ENCODE measurements at places on chromosomes 11 and 22.

GRCh38 chr11:44257338-44258189 is 52.4 kb downstream of the ALX4 start:
- DNase-seq = no peak

DNA sequence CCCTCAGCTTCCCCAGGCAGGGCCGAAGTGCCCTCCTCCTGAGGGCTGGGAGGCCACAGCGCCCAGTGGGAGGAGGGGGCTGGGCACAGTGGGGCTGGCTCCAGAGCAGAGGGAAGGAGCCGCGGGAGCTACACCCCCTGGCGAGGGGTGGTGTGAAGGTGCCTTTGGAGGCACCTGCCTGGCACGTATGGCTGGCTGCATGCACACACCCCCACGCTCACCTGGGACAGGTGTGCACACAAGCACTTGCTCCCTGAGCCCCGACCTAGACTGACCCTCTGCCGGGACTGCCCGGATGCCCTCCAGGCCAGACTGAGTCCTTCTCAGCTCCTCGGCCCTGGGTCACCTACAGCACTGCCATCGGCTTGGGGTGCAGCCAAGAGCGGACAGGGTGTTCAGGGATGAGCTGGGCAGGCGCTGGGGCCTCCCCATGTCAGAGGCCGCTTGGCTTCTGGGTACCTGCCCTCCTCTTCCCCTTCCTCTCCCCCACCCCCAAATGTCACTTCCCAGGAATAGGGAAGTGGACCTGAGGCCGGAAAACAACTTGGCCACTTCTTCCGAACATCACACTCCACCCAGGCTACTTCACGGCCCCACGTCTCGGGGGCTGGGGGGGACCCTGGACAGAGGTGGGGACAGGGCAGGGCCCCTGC is 7.4 kb upstream of the PIM3 start:
- DNase-seq = no peak

GRCh38 chr11:7348432-7349304 is 97.0 kb downstream of the SYT9 start:
- DNase-seq = no peak

DNA sequence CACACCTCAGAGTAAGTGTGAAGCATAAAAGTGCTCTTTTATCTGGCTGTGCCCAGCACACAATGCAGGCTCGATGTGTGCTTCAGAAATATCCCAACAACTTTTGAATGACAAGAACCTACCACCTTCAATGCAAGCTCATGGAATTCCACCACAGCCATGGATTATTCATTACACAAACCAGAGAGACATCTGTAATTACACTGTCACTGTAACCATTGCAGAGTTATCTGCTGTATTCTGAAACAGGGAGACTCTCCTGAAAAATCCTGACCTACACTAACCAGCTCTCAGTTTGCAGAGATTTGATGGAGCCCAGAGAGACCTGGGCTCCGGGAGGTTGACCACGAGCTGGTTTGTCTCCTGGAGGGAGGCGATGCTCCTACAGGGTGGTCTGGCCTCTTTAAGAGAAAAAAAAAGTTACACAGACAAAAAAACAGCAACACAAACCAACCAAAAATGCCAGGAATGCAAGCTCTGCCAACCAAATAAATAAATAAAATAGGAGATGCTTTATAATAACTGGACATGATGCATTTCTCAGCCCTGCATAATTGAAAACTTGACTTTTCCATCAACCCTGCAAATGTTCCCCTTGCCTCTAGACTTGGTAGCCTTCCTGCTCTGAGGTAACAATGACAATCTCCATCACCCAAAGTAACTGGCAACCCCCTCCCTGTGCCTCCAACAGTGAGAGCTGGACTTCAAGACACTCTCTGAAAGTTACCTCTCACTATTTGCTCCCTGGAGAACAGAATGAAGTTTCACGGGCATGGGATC is 69.7 kb downstream of the ETS1 start:
- DNase-seq = peak; percentile 20

- DNase-seq = no peak
Observed at GRCh38 chr11:14067686-14068085, 105.2 kb downstream of the SPON1 start.

DNA sequence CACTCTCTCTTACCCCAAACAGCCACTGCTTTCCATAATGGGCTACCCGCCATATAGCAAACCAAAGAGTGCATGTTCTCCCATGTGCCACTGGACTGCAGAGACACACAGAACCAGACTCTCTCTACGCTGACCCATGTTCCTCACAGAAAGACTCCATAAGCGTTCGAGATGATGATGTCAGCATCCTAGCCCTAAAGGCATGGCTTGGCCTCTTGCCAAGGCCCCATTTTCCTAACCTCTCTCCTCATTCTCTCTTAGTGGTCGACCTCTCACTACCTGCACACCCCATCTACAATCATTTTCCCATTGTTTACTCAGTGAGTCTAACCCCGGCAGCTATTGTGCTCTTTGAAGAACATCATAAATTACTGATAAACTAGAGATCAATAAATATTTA is 4.9 kb downstream of the NDUFC2 start:
- DNase-seq = no peak

DNA sequence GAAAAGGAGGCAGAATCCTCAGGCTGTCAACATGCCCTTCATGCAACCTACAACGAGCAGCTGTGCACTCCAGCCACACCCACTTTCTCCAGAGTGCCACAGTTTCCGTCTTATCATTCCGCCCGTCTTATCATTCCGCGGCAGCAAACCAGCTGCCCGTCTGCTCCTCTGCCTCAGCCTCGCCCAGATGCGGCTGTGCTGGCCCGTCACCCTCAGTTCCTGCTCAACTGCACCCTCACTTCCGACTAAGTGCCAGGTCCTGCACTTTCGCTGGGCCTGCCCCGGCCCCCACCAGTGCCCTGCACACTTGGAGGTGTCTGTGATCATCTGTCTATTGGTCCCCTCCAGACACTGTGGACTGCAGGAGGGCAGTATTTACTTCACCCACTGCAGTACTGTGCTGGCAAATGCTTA is 43.7 kb downstream of the MICAL3 start:
- DNase-seq = no peak

DNA sequence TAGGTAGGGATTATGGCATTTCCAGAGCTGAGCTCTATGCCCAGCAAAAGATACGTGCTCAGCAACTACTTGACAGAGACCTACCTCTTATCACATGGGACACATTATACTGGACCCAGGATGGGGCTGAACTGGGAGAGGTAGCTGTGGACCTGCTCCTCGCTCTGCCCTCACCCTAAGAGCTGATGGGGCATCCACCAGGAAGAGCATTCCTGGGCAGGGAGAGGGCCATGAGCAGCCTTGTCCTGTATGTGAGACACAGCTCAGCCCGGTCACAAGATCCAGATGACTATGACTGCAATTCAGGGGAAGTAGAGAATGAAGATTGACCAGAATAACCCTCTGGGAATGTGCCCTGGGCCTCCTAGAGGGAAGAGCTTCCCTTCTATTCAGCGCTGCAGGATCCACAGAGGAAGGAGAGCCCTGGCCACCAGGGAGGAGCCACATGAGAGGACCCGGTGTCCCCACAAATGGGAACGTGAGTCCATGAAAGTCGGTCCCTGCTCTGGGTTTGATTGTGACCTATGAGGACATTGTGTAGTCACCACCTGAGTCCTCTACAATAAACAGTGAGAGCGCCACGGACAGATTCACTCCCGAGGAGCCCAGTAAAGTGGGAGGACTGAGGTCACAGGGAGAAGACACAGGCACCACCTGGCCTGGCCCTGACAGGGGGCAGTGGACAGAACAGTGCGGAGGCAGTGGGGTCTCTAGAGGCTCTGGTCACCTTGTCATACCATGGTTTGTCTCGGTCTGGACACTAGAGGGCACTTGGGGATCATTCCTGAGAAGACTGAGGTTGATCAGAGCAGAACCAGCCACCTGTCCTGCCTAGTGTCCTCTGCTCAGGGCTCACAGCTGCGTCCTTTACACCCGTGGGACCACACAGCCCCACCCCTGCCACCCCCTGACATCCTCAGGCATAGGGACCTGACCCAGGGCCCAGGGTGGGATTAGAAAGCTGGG is 99.5 kb downstream of the ZNF280B start:
- DNase-seq = no peak

GRCh38 chr11:48014917-48015316 is 34.6 kb downstream of the PTPRJ start:
- DNase-seq = no peak

- peak; percentile 2 for DNase-seq
Observed at GRCh38 chr11:43282607-43283440, 29.0 kb upstream of the API5 start.

- DNase-seq = no peak
Observed at GRCh38 chr22:27726331-27726685, 75.2 kb downstream of the MN1 start.

- peak; percentile 8 for DNase-seq
Observed at GRCh38 chr11:112961146-112961668, at the start of gene NCAM1. TSS of gene NCAM1 (plus strand) at chr11:112961420.

- DNase-seq = no peak
Observed at GRCh38 chr22:35066768-35067167, 810 bp downstream of the ISX start.

DNA sequence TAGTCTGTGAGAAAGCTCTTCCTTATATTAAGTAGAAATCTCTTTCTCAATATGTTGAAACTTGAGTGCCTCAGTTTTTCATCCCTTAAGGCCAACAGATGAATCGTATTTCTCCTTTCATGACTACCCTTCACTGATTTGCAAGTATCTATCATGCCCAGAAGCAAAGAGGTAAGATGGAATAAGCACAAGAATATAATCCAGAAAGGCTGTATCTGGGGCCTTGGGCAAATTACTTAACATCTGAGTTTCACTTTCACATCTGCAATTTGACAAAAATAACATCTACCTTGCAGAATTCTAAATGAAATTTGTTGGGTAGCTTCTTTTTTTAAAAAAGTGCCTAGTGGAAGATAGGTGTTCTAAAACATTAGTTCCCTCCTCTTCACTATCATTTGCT is 552.4 kb upstream of the ANO5 start:
- DNase-seq = no peak

GRCh38 chr11:65351511-65351910 is 3.0 kb upstream of the TIGD3 start:
- DNase-seq = no peak

GRCh38 chr22:20956258-20957101 is 10.6 kb upstream of the AIFM3 start:
- no peak for DNase-seq

- no peak for DNase-seq
Observed at GRCh38 chr11:78438298-78438975, 20.8 kb upstream of the GAB2 start.

GRCh38 chr11:87190071-87190470 is 152.3 kb downstream of the TMEM135 start:
- DNase-seq = no peak

DNA sequence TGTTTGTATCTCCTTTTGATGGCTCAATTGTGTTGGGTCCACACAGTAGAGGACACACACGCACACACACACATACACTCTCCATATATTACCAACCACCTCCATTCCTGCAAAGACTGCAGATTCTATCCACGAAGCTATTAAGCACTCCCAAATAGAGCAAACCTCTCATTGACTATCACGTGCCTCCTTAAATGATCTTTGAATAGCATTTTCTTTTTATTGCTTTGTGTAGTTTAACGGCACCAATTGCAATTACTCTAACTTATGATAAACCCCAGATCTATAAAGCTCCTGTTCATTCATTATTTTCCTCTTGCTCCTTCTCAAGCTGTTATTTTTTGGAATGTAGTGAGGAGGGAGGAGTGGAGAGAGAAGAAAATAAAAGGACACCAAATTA is 204.7 kb downstream of the ST3GAL4 start:
- DNase-seq = no peak

GRCh38 chr11:117832511-117832910 is 8.0 kb upstream of the FXYD2 start:
- no peak for DNase-seq

DNA sequence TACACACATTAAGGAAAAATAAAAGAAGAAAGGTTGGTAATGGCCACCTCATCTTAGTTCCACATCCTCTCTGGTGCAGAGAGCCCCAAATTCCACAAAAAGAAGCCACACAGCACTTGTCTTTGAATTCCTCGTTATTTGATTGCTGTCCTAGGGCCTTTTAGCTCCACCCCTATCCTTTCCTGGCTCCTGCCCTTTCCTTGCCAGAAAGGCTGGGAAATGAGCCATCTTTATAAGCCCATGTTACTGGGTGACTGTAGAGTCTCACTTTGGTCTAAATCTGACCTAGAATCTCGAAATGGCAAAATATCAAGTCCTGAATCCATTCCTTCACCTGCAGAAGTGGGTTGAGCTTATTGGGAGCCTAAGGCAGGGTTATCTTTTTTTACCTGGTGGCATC is 4.3 kb upstream of the TMEM132A start:
- DNase-seq = no peak

- peak; percentile 85 for DNase-seq
Observed at GRCh38 chr11:75384438-75385080, 14.8 kb upstream of the RPS3 start.

GRCh38 chr11:65539744-65540289 is 14.9 kb downstream of the SCYL1 start:
- no peak for DNase-seq

GRCh38 chr22:34534101-34534500 is 531.9 kb upstream of the ISX start:
- no peak for DNase-seq

GRCh38 chr22:17829695-17830042 is 55.4 kb upstream of the BID start:
- DNase-seq = no peak

GRCh38 chr11:83191986-83192385 is 1.5 kb upstream of the ANKRD42 start:
- no peak for DNase-seq

- peak; percentile 13 for DNase-seq
Observed at GRCh38 chr11:111586388-111586831, 15.8 kb upstream of the SIK2 start.

- no peak for DNase-seq
Observed at GRCh38 chr11:36091256-36091811, 147.5 kb downstream of the LDLRAD3 start.

- DNase-seq = no peak
Observed at GRCh38 chr22:24305260-24305692, 34.6 kb downstream of the SPECC1L start.

- no peak for DNase-seq
Observed at GRCh38 chr11:113779496-113779895, at the start of gene CLDN25. TSS of gene CLDN25 (plus strand) at chr11:113779796. CDS start at chr11:113779796, 0 bp downstream.

DNA sequence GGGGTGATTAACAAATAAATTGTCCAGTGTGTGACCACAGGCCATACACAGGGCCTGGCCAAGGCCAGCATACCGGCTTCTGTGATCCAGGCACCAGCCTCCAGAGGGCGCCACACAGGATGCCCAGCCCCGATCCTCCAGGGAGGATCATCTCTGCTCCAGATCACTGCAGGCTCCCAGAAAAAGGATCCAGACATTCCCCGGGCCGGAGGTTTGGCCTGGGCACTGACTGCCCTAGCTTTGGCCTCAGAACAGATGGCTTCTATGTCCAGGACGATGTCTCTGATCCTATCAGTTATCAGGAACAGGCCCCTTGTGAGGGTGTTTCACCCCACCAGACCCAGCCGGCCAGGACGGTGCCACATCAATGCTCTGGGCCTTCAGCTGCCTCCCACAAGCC is 74.5 kb upstream of the LMO1 start:
- DNase-seq = no peak
